ENCODE measurements at places on chromosomes 12 and 14.

GRCh38 chr12:94614288-94614721, 36.1 kb downstream of the TMCC3 start:
- DNase-seq: peak; percentile 95

- no peak for DNase-seq
Observed at GRCh38 chr12:111823891-111824290, 18.1 kb upstream of the MAPKAPK5 start.

- DNase-seq: no peak
Observed at GRCh38 chr14:83924259-83924658, 1605.7 kb upstream of the FLRT2 start.

DNA sequence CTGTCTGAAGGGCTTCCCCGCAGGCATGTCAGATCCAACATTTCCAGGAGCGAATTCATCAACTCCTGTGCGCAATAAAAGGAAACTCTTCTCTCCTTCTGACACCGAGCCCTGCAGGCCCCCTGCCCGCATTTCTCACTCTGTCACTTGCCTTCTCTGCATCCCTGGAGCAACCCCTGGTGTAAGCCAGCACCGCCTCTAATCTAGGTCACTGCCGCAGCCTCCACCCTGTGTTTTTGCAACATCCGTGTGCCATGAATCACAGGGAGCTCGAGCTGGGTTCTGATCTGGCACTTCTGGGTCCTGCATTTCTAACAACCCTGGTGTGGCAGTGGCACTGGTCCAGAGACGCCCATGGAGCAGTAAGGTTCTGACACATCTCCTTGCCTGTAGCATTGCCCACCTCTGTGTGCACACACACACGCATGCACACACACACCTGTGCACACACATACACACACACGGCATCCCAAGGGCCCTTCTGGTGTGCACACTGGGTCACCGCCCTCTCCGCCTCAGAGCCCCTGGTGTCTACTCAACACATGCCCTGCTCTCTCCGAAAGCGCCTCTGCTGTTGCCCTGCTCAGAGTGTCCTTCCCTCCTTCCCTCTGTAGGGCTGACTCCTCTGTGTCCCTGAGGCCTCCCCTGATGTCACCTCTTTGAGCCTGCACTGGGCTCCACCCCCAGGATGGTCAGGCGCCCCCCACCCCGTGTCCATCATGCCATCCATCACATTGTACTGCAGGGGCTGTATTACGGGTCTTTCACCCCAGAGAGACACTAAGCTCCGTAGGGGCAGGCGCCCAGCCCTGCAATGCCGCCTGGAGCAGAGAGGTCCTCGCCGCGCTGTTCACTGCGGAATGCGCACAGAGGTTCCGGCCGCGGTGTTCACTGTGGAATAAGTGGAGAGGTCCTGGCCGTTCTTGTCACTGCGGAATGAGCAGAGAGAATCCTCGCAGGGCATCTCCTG, 111.4 kb upstream of the SFSWAP start:
- DNase-seq: no peak

DNA sequence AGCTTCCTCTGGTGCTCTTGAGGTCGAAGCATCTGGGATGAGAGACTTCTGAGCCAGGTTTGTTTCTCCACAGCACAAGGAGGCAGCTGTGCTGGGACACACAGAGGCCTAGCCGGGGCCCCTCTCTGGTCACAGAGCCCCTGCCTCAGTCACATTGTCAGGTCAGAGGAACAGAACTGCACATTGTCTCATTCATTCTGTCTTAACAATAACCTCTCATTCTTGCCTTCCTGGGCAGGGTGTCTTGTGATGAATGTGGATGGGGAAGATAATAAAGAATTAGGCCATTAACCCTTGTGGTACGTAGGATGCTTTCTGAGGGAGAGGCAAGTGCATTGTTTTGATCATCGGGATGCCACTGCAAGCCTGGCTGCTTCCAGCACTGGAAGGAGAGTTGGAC, 29.8 kb downstream of the FNTB start:
- no peak for DNase-seq

- DNase-seq: peak; percentile 72
Observed at GRCh38 chr12:57521525-57522010, 1.1 kb upstream of the MBD6 start.

DNA sequence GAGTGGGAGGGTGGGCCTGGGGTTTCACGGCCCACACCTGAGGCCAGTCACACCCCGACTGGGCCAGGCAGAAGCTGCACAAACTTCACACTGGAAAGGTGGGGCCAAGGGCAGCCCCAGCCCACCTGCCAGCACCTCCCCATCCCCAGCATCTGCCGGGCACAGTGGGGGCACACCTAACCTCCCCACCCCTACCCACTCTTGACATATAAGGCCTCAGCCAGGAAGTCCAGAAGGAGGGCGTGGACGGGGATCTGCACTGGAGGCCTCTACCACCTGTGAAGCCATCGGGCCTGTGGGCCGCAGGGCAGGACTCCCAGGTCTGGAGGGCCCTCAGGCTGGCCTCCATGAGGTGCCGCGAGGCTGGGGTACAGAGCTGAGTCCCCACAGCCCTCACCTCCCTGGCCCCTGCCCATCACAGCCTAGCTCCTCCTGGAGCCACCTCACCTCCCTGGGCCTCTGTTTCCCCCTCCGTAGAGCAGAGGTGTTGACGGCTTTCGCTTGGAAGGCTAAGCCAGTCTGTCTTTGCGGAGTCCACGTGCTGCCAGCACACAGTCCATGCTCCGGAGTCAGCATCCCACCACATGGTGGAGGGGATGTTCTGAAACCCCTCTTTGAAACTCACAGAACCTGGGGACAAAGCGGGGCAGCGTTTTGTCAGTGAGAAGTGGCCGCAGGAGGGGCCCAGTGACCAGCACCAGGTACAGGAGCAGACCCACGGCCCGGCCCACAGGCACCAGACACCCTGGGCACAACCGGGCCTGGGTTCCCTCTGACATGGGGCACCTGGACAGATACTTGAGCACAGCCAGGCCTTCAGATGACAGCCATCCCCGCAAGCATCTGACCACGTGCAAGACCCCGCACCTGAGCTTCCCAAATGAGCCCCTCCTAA, 38.2 kb upstream of the INF2 start:
- DNase-seq: no peak

DNA sequence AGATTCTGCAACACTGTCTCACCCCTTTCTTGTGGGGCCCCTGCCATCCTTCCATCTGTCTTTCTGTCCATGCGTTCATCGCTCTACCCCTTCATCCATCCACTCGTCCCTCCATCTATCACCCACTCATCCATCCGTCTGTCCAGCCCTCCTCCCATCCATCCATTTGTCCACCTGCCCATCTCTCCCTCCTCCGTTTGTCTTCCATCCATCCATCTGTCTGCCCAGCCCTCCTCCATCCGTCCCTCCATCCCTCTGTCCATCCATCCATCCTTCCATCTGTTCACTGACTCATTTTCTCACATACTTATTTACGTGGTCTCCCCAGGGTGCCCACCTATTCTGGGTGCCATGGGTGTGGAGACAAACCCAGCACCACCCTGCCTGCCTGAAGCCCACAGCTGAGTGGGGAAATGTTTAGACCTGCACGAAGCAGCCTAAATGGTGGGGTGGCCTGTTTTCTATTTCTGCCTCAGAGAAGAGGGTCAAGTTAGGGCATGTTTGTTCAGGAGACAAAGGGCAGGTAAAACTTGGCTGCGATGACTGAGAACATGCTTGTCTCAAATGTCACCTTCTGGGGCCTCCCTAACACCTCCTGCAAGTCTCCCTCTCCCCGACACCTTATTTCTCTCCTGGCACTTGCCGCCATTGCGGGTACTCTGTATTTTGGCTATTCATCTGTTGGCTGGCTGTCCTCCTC, 2.8 kb upstream of the SLC25A47 start:
- no peak for DNase-seq

GRCh38 chr14:105377555-105378182, 20.7 kb upstream of the TEX22 start:
- no peak for DNase-seq

GRCh38 chr12:96140174-96140573, 54.0 kb upstream of the ELK3 start:
- DNase-seq: no peak

DNA sequence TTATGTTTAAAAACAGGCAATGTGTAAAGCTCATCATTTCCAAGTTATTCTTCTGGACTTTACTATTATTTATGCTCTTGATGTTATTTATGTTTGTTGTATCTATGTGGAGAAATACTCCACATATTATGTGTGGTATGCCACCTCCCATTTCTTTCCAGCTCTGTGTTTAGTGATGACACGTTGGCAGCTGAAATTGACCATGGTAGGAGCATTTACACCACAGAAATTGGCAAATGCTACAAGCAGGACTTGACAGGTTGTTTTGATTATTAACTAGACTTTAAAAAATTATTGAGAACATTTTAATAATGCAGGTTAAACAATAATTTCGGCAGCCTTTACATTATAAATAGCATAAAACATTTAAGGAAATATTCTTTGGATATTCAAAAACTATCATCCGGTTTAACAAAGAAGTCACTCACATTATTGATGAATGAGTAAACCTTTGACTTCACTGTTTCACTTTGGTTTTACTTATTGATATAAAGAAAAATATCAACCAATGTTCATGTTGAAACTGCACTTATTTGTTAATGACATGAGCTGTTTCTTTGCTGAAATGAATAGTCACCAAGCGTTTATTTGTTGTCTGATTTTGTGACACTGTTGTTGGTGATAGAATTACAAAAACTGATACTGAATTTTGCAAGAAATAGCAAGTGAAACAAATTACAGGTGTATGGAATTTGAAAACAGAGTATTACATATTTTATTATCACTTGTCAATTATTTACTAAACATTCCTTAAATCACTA, 76.8 kb downstream of the HMGA2 start:
- DNase-seq: no peak

- DNase-seq: no peak
Observed at GRCh38 chr12:46153268-46153872, 115.5 kb downstream of the SLC38A1 start.

DNA sequence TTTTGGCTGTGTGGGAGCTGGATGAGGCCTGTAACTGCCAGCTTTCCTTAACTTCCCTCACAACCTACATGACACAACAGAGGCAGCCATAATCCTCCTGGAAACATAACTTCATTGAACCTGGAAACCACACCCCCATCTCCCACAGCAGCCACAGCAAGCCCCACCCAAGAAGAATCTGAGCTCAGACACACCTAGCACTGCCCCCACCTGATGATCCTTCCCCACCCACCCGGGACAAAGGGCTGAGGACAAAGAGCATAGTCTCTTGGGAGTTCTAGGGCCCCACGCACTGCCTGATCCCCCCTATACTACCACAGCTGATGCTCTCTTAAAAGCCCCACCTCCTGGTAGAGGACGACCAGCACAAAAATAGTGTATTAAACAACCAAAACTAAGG, 29.6 kb upstream of the TSPAN8 start:
- no peak for DNase-seq

GRCh38 chr12:89247541-89247942, 104.8 kb downstream of the DUSP6 start:
- DNase-seq: no peak

- no peak for DNase-seq
Observed at GRCh38 chr14:85577543-85578114, 47.7 kb downstream of the FLRT2 start.

DNA sequence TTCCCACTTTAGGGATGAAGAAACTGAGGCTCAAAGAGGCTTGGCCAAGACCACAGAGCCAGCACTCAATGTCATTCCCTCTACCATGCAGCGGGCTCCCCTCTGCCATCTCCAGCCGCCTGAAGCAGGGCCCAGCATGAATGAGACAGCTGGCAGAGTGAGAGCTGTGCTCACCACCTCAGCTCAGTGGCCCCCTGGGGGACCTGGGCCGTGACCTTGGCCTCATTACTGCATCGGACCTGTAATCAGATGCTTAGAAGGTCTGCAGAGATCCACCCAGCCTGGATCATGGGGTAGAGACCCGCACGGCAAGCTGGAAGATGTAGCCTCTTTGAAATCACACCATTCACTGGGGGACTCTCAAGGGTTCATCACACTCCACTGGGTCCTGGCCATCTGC, 22.7 kb upstream of the CORO1C start:
- DNase-seq: no peak

- no peak for DNase-seq
Observed at GRCh38 chr14:100547633-100548294, 39.5 kb downstream of the BEGAIN start.

DNA sequence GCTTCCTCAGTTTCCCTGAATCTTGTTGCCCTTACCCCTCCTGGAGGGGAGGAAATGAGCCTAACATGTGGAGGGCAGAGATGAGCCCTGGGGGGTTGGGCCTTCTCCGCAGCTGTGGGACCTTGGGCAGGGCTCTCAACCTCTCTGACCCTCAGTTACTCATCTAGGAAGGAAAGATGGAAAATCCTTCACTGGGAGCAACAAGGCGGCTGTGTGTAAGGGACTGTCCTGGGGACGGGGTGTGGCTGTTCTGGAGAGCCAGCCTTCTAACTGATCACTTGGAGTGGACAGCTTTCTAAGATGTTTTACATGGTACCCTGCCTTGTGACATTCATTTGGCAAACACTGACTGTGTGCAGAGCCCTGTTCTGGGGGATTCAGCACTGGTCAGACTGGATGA, 14.7 kb downstream of the BEGAIN start:
- DNase-seq: no peak

GRCh38 chr12:110680032-110680431, 8.9 kb downstream of the HVCN1 start:
- DNase-seq: no peak
